ENCODE measurements at places on chromosomes 5 and 9.

GRCh38 chr5:81253875-81254274 lies 20.8 kb downstream of the CKMT2 start:
- DNase-seq, result no peak

DNA sequence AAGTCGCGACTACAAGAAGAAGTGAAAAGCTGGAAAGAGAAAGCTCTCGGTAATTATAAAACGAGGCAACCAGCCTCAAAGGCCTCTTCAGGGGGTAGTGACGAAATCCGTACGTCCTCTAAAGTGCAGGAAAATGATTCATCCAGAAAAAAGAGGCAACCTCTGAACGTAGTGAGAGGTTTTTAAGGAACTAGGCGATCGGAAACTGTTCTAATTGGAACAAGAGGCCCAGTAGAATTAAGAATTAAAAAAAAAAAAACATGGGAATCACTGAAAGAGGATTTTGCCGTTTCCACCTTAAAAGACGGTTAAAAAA lies 1.0 kb downstream of the CSNK1A1 start:
- peak; percentile 22 for DNase-seq

DNA sequence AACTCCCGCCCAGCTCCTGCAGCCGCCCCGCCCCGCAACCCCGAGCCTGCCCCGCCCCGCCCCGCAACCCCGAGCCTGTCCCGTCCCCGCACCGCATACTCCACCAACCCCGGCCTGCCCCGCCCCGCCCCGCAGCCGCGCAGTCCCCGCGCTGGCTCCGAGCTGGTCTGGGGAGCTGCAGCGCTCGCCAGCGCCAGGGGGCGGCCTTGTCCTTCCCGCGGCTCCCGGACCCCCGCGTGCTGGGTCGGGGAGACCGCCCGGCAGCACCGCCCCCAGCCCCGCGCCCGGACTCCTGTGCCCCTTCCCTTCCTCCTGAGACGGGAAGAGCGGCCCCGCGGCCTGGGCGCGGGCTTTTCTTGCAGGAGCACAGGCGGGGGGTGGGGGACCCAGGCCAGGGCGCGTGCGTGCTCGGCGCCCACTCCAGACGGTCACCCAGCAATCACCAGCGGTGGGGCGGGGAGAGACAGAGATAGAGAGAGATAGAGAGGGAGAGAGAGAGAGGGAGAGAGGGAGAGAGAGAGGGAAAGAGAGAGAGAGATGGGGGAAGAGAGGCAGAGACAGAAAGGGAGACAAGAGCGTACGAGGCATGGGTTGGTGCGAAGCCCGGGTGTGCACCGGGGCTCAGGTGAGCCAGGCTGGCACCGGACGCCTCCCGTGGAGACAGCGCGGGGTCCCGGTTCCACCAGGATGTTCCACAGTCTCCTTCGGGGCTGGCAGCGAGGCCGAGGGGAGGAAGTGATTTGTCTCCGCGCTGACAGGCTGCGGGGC lies 14.7 kb upstream of the TMEM250 start:
- no peak for DNase-seq

DNA sequence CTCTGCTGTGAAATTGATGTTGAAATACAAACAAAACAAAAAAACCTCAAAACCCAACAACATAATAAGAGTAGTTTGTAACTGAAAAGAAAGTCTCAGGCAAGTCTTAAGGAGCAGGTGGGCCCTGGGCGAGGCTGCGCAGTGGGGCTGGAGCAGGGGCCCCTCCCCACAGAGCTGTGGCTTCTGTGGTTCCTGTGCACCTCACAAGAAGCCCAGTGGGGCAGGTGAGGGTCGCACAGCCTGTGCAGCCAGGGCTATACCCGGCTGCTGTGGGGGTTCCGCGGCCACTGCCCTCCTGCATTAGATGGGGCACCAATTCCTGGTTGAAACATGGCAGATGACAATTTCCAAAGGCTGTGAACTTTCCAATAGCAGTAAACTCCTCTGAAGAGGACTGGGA lies 75.3 kb downstream of the TRIO start:
- no peak for DNase-seq

GRCh38 chr5:17430241-17430640 lies 67.8 kb upstream of the TAF11L2 start:
- DNase-seq, result no peak

GRCh38 chr5:81899123-81899522 lies 72.7 kb upstream of the ATG10 start:
- no peak for DNase-seq

DNA sequence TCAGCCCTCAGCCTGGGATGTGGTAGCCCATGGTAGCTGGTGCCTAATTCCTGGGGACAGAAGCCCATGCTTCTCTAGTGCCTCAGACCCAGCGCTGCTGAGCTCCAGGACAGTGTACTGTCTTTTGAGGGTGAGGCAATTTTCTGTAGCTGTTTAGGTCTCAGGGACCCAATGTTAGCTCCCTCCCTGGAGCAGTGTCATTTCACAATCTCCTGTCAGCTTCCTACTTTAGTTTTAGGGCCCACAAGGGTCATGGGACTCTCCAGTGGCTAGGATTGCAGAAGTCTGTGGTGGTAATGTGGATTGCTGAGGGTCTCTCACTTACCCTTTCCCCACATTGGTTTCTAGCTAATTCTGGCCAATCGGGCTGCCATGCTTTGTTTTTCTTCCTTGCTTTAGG lies 67.7 kb upstream of the CCL21 start:
- DNase-seq, result no peak

- peak; percentile 31 for DNase-seq
These were observed 105.3 kb downstream of the THBS4 start for GRCh38 chr5:80140496-80140895.

- DNase-seq, result no peak
These were observed 174.6 kb upstream of the IL12B start for GRCh38 chr5:159504857-159505304.

GRCh38 chr5:157115012-157115411 lies 6.2 kb upstream of the HAVCR2 start:
- DNase-seq, result no peak

- no peak for DNase-seq
These were observed 238.6 kb downstream of the ADAMTS6 start for GRCh38 chr5:65243161-65243560.

DNA sequence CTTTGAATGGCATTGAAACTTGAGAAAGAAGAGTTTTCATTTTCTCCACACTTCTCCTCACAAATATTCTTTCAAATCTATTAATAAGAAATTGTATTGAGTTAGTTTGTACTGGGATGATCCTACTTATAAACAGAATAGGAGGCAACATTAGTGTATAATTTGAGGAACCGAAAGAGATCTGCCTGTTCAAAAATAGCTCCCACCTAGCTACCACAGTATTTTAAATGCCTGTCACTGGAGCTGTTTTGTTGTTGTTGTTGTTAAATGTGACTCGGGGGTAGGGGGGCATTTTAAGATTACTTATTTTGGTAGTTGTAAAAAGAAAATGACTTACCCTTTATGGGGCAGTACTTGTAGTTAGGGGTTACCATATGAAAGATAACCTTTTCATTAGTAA lies 20.1 kb upstream of the HAPLN1 start:
- DNase-seq, result no peak

Data from T-helper 2 cell treated with Interferon-gamma antibody and Interleukin-4, amounts not matched to agents 5 μg/mL and 100 μg/mL, for 36 hours (primary cell).